ENCODE measurements at places on chromosomes 11 and 22. TPM values are rescaled to one million over a fixed set of nuclear protein-coding genes. Genes with fewer than 3 reads are reported as not detected.
A peak's percentile ranks its signal among the peaks of the same experiment; 100 is the strongest.

- no peak for DNase-seq
These were observed 722.2 kb upstream of the TENM4 start for GRCh38 chr11:80163011-80163410.

- DNase-seq, result no peak
These were observed 84.3 kb downstream of the ARL14EP start for GRCh38 chr11:30406978-30407762.

GRCh38 chr22:46418827-46419226 lies 83.3 kb downstream of the TRMU start:
- no peak for DNase-seq

GRCh38 chr11:61406067-61406466 lies 13.7 kb downstream of the TMEM216 start:
- DNase-seq, result no peak

- DNase-seq, result no peak
These were observed 95.1 kb upstream of the PLET1 start for GRCh38 chr11:112355726-112356125.

DNA sequence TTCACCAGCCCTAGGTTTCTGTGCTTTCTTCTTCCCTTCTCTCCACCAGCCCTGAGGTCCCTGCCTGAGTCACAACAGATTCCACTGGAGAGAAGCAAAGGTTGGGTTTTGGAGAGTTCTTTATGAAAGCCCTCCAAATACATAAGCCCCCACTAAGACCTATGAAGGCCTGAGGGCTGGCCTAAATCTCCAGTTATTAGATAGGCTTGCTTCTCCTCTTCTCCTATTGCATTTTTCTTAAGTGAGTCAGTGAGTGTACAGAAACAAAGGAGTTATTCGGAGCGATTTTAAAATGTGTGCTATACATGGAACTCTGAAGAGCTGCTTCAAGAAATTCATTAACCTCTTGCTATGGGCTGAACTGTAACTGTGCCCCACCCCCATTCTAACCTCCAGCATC lies 1057.3 kb downstream of the OPCML start:
- no peak for DNase-seq

DNA sequence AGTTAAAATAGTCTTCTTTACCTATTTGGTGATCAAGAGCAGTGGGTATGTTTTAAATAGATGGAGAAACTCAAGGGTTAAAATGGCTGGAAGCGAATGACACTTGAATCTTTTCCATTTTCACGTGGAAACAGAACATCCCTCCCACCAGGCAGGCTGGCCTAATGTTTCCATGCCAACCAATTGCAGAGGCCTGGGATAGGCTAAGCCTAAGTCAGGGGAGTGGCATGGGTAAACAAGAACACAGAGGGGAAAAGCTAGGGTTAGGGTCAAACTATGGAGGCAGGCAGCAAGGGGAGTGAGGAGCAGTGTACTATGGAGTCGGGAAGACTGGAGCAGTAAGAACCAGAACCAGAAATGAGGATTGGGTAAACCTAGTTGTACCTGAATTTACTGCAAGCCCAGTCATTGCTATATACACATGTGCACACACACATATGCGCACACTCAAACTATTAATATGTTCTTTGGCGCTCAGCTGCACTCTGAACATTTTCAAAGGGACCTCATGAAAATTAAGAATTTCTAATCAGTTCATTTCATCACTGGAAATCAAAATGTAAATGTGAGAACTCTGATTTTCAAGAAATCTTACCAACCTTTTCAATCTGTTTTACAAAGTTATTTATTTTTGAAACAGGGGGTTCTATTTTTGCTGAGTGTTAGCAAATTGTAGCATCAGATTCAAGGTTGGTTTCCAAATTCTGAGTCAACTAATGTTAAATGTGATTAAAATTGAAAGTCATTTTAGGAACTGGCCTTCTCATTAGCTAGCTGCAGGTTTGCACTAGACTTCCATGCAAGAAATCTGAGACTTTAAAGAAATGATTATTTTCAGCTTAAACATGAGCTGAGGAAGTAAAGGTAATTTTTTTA lies 327.0 kb upstream of the CCDC90B start:
- DNase-seq, result no peak

DNA sequence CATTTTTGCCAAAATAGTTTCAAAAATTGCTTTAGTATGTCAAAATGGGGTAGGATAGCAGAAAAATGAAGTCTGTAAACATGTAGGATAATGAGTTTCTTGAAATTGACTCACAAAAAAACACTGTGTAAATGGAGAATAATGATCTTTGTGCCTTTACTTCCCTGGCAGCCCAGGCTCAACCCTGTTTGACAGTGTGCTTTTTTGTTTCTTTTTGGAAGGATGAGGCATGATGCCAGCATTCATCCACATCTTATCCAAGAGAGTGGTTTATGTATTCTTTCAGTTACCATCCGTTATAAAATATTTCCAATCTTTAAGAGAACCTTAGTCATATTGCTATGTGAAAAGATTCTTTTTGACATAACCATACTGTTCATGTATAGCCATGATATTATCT lies 70.6 kb downstream of the ARHGAP42 start:
- DNase-seq, result no peak

GRCh38 chr22:44975427-44976262 lies 34.2 kb downstream of the PHF21B start:
- DNase-seq, result peak; percentile 77

DNA sequence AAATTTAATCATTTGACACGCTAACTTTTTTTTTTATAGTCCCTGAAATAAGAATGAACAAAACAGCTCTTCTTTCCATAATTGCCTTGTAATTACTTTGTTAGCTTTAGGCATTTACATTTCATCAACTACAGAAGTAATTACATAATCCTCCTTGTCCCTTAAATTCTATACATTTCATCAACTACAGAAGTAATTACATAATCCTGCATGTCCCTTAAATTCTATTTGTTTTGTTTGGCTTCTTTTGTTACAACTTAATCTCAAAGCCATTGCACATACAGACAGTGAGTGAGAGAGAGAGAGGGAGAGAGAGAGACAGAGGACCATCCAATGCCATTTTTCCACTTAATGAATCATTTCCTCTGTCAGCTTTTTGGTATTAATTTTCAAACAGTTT lies 873.2 kb downstream of the METTL15 start:
- peak; percentile 33 for DNase-seq

GRCh38 chr11:26974069-26974783 lies 19.7 kb upstream of the FIBIN start:
- DNase-seq, result no peak

GRCh38 chr11:130100381-130101095 lies 30.8 kb downstream of the APLP2 start:
- no peak for DNase-seq

GRCh38 chr11:11605181-11605580 lies 16.6 kb downstream of the GALNT18 start:
- DNase-seq, result no peak

DNA sequence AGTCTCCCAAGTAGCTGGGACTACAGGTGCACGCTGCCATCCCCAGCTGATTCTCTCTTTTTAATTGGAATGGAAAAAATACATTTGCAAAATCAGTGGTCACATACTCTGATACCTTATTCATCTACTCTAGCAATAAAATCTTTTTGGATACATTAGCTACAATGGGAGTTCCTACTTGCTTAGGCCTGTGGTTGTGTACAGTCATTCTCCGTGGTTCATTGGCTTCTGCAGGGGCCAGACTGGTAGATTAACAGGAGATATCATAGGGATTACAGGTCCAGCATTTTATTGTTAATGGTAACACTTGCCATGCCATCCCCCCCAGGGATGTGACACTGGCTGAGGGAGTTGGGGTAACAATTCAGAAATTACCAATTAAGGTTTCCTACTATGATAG lies 140.0 kb downstream of the ADAMTS15 start:
- no peak for DNase-seq

DNA sequence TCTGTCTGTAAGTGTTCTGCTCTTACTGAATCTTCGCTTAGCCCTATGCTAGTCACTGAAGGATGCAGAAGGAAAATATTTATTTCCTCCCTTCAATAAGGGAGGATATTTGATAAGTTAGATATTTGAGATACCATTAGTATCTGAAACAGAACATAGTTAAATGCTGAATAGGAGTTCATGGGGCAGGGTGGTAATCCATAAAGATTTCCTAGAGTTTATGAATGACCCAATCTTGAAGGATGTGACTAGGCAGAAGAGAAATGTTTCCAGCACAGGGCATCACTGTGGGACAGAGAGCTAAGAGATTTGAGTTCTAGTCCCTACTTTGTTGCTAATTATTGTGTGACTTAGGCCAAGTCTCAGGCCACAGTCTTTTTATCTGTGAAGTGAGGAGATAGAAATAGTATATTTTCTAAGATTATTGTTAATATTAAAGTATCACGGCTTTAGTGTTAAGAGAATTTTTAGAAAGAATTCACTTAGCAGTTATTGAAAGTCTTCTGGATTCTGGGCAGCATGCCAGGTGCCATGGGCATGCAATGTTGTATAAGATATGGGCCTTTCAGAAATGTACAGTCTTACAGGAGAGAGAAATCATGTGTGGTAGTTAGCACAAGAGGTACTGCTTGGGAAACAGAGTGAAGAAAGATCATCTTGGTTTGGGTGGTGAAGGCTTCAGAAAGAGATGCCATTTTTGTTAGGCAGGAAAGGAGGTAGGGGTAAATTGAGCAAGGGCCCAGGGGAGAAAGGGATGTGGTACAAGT lies 24.0 kb downstream of the SWAP70 start:
- peak; percentile 61 for DNase-seq

DNA sequence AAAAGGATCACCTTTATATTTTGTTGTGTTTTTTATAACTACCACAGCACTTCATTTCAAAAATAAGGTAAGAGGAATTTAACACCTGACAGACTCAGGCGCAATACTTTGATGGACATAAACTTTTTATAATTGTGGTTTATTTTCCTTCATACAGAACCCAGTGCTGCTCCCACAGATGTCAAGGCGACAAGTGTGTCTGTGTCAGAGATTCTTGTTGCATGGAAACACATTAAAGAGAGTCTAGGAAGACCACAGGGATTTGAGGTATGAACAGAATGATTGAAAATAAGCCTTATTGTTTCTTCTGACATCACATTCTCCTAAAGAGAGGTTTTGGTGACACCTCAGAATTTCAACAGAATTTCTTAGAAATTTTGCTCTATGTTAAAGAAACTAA lies 378.9 kb upstream of the ARHGAP42 start:
- no peak for DNase-seq

- DNase-seq, result no peak
These were observed at the start of gene CD3D for GRCh38 chr11:118342503-118343161. TSS of gene CD3D (minus strand) at chr11:118342705. CDS start at chr11:118342607, 98 bp downstream.

DNA sequence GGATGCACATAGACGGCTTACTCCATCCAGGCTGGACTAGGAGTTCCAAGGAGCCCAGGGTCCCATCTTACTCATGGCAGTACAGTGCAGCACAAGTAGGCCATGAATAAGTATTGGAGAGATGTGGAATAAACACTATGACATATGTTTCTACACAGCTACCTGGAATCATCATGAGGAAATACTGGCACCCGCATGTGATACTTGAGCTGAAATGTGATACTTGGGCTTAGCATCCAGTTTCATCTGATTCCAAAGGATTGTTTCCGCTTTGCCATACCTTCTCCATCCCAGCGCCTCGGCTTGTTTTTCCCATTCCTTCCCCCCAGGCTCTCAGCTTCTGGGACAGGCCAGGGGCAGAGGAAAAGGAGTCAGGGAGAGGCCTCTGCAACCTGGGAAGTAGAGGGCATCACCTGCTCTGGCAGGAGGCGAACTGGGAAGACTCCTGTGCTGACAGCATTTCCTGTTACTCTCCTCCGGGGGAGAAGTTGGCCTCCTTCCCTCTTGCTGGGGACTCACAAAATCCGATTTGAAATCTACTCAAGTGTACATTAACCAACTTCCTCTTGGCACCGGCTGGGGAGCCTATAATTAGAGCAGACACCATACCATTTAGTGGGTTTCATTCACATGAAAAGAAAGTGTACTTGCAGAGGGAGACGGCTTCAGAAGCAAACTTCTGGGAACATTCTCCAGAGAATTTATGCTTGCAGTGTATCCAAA lies 187.8 kb downstream of the MIAT start:
- DNase-seq, result no peak

DNA sequence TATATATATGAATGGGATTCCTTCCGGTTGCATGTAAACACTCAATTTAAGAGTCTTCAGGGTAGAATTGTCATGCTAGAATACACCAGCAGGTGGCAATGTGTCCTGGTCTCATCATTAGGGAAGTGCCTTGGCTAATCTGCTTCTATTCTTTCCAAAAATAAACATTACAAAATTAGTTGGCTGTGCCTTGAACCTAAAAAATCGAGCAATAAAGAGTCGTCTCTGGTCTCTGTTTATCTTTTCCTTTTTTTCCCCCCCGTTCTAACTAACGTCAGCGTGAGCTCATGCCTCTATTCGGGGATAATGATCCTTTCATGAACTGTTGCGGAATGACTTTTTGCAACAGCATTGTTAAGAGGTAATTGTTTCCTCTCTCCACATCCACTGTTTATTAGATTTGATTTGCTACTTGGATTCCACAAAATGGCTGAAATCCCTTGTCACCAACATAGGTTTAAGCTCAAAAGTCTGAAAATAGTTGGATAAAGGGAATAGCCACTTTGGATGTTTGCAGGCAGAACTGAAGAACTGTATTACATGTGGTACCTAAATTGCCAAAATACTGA lies 1.2 kb upstream of the ARHGEF12 start:
- DNase-seq, result peak; percentile 85

DNA sequence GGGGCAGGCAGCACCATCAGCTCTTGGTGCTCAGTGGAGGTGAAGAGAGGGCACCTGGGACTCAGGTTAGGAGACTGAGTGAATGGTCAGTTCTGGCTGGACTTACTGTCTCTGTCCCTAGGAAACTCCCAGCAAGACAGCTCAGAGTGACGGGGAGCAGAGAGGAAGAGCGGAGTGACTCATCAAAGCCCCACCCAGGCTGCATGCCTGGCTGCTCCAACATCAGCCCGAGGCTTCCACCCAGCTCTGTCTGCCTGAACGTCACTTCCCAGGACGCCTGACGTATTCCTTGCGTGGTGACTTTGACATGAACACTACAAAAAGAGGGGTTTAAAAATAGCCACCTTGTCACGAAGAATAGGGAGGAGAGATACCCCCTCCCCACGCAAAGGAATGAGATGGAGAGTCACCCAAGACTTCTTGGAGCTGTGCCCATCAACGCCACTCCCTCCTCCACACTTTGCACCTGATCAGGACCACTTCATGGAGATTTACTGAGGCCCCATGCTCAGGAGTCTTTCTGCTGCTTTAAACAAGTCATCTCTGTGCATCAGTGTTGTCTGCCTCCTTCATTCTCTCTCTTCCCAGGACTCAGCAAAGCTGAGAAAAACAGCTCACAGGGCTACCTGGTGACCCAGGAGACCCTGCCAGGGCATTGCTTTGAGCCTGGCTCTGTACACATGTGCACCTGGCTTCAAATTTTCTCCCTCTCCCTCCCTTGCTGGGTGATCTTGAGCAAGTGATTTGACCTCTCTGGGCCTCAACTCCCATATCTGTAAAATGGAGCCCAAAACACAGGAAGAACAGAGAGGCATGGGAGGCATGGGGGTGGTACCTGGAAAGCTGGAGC lies 83.1 kb downstream of the MN1 start:
- peak; percentile 95 for DNase-seq

GRCh38 chr11:95520369-95521132 lies 269.0 kb downstream of the FAM76B start:
- no peak for DNase-seq

The HEPACAM gene
- total RNA-seq, result under 0.01 TPM

The FOXRED1 gene
- total RNA-seq, result 8.1 TPM

The GRAMD1B gene
- total RNA-seq, result 6.3 TPM

The APOA4 gene
- not detected for total RNA-seq

The BUD13 gene
- 12.5 TPM for total RNA-seq

The PKP3 gene
- total RNA-seq, result 0.22 TPM

The GLYAT gene
- not detected for total RNA-seq

The NCAM1 gene
- 1.2 TPM for total RNA-seq
